Activated naive CD4-positive, alpha-beta T cell treated with anti-CD3 and anti-CD28 coated beads for 36 hours (primary cell): ENCODE measurements at places on chromosomes 11 and 22. TPM values are rescaled to one million over a fixed set of nuclear protein-coding genes. Genes with fewer than 3 reads are reported as not detected.

Gene SLC15A3
- total RNA-seq = 5.6 TPM

DNA sequence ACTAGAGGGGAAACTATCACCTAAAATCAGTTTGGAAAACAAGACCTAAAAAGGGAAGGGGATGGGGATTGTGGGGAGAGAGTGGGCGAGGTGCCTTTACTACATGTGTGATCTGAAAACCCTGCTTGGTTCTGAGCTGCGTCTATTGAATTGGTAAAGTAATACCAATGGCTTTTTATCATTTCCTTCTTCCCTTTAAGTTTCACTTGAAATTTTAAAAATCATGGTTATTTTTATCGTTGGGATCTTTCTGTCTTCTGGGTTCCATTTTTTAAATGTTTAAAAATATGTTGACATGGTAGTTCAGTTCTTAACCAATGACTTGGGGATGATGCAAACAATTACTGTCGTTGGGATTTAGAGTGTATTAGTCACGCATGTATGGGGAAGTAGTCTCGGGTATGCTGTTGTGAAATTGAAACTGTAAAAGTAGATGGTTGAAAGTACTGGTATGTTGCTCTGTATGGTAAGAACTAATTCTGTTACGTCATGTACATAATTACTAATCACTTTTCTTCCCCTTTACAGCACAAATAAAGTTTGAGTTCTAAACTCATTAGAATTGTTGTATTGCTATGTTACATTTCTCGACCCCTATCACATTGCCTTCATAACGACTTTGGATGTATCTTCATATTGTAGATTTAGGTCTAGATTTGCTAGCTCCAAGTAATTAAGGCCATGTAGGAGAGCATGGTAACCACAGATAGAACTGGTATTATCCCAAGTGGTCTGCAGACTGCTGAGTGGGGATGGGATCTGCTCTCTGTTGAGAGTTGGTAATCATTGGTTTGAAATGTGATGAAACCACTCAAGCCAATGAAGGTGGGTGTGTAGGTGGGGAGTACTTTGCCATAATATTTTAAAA, 3.6 kb downstream of the NEAT1 start:
- no peak for DNase-seq

- peak; percentile 89 for DNase-seq
These were observed at the start of gene MIAT for GRCh38 chr22:26656891-26657851. Gene MIAT, plus strand, starts transcription at chr22:26657588.

- DNase-seq = no peak
These were observed 57.4 kb upstream of the SLC5A12 start for GRCh38 chr11:26779074-26779865.
